ENCODE measurements at places on chromosomes 12 and 14.
A peak's percentile ranks its signal among the peaks of the same experiment; 100 is the strongest.

GRCh38 chr14:26527095-26527494 lies 70.7 kb downstream of the NOVA1 start:
- DNase-seq = peak; percentile 0

DNA sequence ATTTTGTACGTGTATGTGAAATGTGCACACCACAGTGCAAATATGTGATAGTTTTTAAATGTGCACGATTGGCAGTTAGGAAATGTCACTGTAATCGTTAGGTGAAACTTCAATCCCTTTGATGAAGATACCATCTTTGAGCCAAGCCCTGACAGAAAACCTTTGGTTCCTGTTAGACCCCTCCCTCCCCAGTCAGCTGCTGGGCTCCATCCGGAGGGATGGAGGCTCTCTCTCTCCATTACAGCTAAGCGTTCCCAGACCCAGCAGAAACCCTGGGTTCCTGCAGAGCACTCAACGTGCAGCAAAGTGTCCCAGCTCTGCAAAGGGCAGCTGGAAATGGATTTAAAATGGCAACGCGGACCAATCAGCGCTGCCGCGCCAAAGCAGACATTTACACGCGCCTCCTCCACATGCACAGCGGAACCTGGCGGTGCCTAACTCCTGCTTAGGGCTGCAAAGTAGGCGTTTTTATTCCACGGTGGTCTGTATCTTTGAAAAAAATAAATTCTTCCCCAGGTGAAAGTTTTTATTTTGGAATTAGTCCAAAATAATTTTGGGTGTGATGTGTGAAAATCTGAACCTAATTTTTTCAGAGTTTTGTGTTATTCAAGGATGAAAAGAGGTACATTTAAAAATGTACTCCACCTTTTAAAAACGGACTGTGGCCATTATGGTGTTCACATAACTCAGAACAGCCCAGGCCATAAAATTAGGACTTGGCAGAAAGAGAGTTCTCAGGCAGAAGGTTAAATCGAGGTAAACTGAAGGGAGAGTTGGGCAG lies 1.4 kb upstream of the HMGA2 start:
- DNase-seq = peak; percentile 75

DNA sequence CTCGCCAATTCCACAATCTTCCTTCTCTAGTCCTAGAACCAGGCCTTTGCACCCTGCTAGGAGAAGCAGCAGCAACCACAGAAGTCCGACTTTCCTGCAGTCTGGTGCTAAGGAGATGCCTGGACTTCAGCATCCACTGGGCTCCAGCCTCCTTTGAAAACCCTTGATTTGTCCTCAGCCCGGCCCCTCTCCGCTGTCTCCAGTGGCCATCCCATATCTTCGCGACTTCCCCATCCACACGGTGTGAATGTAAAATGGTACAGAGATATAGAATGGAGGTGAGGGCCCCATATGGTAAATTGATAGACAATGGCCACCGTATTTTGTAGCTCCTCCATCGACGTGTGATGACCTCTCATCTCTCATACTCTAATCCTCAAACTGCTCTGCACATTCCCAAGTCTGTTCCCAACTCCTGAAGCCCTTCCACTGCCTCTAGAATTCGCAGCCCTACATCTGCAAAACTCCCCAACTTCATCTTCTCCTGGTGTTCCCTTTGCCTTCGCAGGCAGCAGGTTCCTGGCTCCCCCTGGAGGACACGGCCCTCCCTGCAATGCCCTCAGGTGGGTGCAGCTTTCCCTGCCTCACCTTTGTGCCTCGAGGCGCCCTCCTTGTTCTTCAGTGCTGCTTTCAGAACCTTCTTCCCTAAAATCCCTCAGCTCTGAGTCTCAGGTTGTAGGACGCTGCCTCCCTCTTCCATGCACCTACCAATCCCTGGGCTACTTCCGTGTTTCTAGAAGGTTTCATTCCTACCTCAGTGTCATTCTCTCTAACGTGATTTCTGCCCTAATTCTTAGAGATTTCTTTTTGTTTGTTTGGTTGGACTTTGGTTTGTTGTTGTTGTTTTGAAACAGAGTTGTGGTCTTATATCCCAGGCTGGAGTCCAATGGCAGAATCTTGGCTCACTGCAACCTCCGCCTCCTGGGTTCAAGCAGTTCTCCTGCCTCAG lies 36.7 kb downstream of the TMBIM6 start:
- DNase-seq = peak; percentile 64

- DNase-seq = peak; percentile 26
These were observed 214.4 kb downstream of the BMP4 start for GRCh38 chr14:53742233-53742620.

DNA sequence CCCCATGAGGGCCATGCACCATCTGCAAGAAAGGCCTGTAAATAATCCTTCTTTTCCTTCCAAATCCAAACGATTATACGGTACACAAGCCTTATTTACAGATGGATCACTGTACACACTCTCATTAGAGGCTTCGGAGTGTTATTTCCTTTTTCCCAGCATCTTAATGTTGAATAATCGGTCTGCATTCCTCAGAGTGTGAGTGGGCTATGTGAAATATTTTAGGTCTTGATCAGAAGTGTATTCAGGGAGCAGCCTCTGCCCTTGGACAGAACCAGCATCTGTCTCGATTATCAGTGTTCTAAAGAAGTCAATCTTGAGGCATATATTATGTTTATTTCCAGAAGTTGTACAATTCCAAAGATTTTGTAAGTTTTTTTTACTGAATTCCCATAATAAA lies 340.6 kb downstream of the SEC23A start:
- no peak for DNase-seq

GRCh38 chr12:101485021-101485420 lies 9.9 kb downstream of the SPIC start:
- no peak for DNase-seq

DNA sequence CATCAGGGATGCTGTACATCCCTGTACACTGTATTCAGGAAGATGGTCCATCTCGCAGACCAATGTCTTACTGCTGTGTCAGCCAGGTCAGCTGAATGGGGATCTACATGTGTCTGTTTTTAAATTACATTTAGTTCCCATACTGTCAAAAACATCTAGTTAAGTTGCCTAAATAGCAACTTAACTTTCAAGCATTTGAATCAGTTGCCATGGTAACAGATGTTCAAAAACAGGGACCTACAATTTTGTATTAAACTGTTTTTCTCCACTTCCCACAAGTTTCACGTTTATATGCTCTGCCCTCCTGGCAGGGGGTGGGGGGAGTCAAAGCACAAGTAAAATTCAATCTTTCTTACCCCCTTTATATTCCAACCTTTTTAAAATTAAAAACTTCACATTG lies 38.3 kb downstream of the C12orf42 start:
- no peak for DNase-seq

All from epithelial cell of esophagus (primary cell).